ENCODE measurements at places on chromosomes 13 and 19.

DNA sequence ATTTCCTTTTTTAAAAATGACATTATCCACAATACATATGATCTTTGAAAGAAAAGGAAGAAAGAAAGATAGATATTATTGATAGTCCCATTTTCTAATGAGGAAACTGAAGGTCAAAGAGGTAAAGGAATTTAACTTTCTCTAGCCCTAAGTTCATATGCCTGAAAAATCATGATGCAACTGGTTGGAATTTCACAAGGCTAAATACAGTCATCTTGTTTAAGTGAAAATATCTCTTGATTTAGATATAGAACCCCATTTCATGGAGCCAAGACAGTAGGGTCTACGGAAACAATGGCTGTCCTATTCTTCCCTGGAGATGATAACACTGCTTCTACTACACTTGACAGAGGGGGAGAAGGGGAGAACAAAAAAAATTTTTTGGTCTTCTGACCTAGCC is 366.2 kb downstream of the DNAJC15 start:
- no peak for DNase-seq

- DNase-seq: no peak
These were observed 22.3 kb upstream of the TNFSF11 start for GRCh38 chr13:42551611-42552010.

DNA sequence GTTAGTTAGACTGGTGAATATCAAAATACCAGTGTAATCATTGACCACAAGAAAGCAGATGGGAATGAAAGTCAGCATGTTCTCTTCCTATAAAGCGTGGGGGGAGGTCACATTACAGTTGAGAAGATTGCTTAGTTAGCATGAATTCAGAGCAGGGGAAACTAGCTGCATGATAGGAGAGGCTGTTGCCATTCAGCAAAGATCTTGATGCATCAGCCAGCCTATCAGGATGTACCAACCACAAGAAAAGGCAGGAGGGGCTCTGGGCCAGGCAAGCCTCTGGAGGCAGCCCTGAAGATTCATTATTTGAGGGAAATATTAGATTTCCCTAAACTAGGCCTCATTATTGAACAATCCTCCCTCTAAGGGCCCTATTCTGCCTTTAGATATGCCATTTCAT is 5.0 kb upstream of the MTMR6 start:
- no peak for DNase-seq

- no peak for DNase-seq
These were observed 23.6 kb downstream of the TNFSF11 start for GRCh38 chr13:42597505-42597904.

GRCh38 chr19:16998635-16999194 is 27.9 kb downstream of the CPAMD8 start:
- no peak for DNase-seq

- no peak for DNase-seq
These were observed 19.4 kb upstream of the MKNK2 start for GRCh38 chr19:2070436-2070827.

DNA sequence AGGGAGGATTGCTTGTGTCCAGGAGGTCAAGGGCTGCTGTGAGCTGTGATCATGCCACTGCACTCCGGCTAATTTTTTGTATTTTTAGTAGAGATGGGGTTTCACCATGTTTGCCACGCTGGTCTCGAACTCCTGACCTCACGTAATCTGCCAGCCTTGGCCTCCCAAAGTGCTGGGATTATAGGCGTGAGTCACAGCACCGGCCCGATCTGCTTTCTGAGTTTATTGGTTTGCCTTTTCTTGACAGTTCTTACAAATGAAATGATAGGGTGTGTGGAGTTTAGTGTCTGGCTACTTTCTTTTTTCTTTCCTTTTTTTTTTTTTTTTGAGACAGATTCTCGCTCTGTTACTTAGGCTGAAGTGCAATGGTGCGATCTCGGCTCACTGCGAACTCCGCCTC is 848 bp downstream of the C19orf44 start:
- DNase-seq: no peak

- DNase-seq: no peak
These were observed 318.9 kb upstream of the HTR2A start for GRCh38 chr13:47215736-47216135.

DNA sequence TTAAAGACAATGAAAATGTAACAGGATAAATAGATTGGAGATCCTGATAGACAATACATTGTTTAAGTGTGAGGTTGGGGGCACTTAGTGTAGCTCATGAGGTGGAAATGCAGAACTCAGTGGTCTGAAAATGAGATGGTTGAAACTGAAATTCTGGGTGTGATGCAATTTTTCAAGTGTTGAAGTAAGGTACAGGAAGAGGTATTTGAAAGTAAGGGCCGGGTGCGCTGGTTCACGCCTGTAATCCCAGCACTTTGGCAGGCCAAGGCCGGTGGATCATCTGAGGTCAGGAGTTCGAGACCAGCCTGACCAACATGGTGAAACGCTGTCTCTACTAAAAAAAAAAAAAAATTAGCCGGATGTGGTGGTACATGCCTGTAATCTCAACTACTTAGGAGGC is 113.0 kb downstream of the UFM1 start:
- no peak for DNase-seq

DNA sequence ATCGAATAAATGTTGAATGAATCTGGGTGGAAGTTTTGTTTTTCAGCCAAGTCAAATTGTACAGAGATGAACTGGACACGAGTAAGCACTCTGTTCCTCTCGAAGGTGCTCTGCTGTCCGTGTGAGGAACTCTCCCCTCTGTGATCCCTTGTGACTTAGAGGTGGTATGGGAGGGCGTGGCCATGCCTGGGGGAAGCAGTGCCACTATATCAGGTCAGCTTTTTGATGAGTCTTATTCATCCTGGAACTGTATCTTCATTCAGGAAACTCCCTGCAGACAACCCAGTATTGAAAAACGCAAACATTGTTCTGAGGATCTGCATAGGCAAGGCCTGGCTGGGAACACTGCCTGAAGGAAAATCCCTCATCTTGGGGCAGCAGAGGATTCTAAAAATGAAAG is 45.7 kb upstream of the FLT1 start:
- no peak for DNase-seq

DNA sequence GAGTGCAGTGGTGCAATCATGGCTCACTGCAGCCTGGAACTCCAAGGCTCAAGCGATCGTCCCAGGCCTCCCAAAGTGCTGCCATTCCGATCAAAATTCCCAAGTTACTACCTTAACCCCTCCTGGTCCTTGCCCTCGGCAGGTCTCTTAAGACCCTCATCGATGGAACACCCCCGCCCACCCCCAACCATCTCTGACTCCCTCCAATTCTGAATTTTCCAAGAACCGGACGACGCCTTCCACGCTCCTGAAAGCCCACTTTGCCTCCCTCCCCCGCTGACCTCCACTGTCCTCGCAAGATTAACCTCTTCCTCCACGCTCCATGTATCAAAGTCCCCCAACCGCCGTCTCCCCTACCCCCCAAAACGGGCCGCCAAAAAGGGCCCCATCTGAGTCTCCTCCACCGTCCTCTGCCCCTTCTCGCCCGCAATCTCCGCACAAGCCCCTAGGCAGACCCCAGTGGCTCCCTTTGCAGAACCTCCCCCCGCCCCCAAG is 539 bp downstream of the DAPK3 start:
- no peak for DNase-seq

DNA sequence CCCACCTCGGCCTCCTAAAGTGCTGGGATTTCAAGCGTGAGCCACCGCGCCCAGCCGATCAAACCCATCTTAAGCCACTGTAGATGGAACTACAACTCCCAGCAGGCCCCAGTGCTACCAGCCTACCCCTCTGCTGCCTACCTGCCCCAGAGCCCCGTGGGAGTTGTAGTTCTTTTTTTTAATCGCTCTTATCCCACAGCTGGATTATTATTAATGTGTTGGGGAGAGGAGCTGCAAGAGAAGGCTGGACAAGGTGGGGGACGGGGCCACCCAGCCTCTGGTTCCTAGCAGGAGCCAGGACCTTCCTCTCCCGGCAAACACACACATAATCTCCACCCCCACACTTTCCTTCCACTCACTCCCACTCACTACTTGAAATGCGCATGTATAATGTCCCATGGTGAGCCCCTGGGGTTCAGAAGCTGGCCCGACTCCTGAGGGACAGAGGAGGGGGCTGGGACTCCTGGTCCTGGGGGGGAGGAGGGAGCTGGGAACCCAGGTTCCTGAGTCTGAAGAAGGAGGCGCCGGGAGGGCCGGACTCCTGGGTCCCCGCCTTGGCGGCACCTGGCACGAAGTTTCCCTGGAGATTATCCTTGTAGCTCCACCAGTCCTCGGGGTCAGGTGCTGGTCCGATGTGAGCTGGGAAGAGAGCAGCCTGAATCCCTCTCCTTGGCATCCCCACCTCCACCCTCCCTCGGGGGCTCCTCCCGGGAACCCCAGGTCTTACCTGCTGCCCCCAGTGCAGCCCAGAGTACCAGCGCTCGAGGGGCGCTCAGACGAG is 958 bp downstream of the CA11 start:
- peak; percentile 74 for DNase-seq

DNA sequence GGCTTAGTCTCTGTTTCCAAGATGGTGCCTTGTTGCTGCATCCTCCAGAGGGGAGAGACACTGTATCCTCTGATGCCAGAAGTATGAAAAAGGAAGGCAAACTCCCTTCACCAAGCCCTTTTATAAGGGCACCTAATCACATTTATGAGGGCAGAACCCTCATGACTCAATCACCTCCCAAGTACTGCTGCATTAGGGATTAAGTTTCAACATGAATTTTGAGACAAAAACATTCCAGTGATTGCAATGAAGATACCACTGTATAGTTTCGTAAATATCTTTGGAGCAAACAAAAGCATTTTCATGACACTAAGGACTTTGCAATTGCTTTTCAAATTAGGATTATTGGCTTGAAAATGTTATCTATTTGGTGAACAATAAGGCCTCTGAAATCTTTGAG is 63.8 kb downstream of the RNF17 start:
- no peak for DNase-seq

- no peak for DNase-seq
These were observed 287.4 kb downstream of the PCDH17 start for GRCh38 chr13:57918913-57919312.

GRCh38 chr13:97353927-97354675 is 79.9 kb upstream of the RAP2A start:
- DNase-seq: no peak

DNA sequence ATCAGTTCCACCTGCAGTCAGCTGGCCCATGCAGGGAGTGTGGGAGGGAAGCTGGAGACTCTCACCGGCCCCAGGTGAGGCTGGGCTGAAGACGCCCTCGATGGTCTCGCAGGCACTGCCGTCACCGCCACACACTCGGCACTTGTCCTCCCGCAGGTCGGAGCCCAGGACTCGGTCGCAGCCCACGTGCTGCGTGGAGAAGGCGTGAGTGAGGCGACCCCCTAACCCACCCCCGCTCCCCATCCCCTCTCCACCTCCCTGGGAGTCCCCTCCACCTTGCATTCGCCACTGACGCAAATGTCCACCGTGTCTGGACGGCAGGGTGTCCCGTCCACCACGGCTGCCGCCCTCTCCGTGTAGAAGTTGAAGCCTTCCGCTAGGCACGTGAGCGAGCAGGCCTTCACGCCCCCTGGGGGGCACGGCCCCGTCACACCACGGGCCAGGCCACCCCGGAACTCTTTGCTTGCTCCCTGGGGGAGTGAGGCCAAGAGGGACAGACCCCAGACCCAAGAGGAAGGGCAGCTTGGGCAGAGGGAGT is 12.0 kb upstream of the MYO1F start:
- no peak for DNase-seq

DNA sequence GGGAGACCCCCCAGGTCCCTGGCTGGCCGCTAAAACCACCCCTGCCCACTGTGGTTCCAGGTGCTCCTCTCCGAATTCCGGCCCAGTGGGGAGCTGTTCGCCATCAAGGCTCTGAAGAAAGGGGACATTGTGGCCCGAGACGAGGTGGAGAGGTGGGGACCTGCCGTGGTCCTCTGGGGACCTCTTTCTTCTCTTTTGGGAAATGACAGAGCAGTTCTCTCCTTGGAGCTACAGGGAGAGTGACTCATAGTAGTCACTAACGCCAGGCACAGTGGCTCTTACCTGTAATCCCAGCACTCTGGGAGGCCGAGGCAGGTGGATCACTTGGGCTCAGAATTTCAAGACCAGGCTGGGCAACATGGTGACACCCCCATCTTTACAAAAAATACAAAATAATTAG is 7.3 kb downstream of the PTGER1 start:
- no peak for DNase-seq

GRCh38 chr19:33818411-33818810 is 21.7 kb downstream of the KCTD15 start:
- no peak for DNase-seq
